WERI-Rb-1 (cell line): ENCODE measurements at places on chromosomes 3 and 15.

- DNase-seq, result no peak
Observed at GRCh38 chr3:46634856-46635255, 22.5 kb downstream of the FAM240A start.

- DNase-seq, result no peak
Observed at GRCh38 chr3:194989241-194989640, 281.7 kb downstream of the XXYLT1 start.

DNA sequence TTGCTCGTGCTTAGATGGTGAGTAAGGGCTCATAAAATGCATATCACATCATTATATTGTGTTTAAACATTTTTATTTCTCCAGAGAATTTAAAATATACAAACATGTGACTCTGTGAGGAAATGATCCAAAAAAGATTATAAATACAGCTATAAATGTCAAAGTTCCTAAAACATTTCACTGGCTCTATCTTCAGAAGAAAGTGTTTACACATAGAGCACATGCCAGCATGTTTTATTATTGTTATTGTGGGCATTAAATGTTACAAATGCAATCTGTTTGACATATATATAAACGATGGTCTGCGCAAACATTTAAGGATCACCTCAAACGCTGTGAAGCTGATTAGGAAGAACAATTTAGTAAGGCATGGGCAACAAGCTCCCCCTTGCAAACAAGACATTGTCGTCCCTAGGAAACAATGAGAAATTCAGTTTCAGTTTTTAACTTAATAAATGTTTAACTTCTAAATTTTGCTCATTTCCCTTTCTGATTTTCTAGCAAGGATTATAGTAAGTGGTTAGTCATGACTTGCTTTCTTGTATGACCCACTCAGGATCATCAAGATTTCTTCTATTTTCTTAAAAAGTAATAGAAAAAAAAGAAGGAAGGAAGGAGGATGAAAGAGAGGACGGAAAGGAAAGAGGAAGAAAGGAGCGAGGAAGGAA is 207.5 kb downstream of the SATB1 start:
- DNase-seq, result no peak

- peak; percentile 37 for DNase-seq
Observed at GRCh38 chr3:96863129-96863740, 48.8 kb downstream of the EPHA6 start.
